Activated CD4-positive, alpha-beta T cell treated with anti-CD3 and anti-CD28 coated beads, Interleukin-10, Interleukin-2, amounts not matched to agents 100 ng/mL and 50 ng/mL, durations not matched to agents 16 hours and 8 hours (primary cell): ENCODE measurements at places on chromosomes 6 and 20.

DNA sequence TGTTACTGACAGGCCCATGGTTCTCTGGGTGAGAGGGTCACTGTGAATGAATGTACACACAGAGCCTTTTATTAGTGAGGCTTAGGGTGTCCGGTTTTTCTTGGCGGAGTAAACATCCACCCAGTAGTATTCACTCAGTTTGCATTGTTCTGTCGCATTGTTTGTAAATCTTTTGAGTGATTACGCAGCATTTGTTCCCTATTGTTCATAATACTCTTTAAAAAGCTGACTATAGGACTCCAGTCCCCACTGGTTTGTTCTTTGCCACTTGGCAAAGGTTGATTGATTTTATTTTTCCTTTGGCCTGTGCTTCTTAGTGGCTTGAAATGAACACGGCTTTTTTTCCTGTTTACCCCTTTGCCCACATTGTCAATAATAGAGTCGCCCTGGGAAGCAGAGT is 130.1 kb upstream of the ESR1 start:
- no peak for DNase-seq

- no peak for DNase-seq
Observed at GRCh38 chr20:24445510-24446170, 23.8 kb upstream of the SYNDIG1 start.

DNA sequence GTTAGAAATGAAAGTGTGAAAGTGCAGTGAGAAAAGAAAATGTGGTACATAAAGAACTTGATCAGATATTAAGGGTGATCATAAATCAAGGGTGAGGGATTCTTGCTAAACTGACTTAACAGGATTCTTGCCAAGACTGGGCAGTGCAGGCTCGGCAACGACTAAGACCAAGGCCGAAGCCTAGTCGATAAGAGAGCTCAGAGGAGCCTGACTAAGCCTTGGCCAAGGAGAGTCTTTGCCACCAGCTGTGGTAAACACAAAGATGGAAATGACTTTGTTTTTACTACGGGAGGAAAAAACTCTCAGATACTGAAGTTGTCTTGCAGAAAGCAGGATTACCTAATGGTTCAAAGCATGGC is 196.6 kb downstream of the LY86 start:
- no peak for DNase-seq

DNA sequence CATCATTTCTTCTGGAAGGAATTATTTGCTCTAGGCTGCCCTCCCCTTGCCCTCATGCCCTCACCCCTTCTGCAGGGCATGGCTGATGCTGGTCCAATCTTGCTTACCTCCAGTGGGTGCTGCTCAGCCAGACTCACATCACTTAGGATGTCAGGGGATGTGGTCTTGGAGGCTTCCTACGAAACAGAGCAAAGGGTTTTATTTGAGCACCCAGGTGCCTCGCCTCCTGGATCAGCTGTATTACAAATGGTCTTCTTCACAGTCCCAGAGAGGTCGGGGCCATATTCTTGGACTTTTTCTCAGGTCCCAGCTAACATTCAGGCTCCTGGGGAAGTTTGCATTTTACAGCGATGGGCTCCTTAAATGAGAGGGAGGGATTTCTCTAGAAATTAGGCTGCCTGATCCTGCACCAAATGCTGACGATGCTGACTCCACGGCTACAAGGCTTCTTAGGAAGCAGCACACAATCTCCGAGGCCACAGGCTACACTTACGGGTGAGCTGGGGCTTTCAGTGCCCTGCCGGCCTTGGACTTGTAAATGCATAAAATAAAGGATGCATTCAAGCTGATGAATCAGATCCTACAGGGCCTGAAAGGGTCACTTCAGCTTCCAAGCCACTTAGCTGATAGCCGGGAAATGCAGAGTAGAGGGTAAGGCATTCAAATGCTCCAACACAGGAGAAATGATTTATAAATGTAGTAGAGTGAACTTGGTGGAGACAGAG is 159.8 kb upstream of the ECI2 start:
- DNase-seq: no peak

DNA sequence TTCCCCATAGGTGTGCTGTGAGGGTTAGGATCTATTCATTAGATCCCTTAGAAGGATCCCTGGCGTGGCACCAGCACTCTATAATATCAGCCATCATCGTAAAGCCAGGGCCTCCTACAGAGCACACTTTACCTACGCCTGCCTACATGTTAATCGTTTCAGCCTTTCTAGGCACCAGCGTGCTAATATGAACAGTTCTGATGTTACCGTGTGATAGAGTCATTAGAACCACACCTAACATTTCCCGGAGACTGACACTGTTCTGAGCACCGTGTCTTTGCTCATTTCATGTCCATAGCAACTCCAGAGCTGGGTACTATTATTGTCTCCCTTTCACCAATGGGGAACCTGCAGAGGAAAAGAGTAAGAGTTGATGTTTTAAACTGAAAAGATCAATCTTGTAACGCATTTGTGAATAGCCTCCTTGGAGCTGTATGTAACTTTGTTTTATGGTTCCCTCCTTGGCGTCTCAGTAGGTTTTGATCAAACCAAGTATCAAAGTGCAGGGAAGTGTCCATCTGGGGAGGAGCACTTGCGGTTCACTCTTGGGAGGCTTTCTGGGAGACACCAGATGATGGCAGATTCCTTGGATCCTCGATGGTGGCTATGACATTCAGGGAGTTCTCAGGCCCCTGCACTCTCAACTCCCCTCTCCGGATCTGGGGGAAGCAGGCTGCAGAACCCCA is 73.8 kb upstream of the KCNG1 start:
- DNase-seq: no peak

DNA sequence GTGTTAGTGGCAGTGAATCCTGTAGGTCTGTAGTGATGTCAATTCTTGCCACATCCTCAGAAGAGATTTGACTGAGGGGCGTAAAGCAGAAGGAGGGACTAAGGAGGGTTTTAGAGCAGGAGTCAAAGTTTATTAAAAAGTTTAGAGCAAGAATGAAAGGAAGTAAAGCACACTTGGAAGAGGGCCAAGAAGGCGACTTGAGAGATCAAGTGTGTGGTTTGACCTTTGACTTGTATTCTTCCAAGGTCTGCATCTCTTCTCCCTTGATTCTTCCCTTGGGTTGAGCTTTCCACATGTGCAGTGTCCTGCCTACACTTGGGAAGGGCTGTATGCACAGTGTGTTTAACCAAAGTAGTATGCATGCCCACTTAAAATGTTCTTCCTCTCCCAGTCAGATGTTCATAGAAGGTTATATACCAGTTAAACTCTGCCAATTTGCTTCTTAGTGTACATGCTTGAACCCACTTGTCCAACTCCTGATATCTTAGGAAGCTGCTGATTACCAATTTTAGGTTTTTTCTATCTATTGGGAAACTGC is 627.6 kb downstream of the MMUT start:
- DNase-seq: no peak
